Glutamatergic neuron (in vitro differentiated cells): ENCODE measurements at places on chromosomes 13 and 19. TPM values are rescaled to one million over a fixed set of nuclear protein-coding genes. Genes with fewer than 3 reads are reported as not detected.

DNA sequence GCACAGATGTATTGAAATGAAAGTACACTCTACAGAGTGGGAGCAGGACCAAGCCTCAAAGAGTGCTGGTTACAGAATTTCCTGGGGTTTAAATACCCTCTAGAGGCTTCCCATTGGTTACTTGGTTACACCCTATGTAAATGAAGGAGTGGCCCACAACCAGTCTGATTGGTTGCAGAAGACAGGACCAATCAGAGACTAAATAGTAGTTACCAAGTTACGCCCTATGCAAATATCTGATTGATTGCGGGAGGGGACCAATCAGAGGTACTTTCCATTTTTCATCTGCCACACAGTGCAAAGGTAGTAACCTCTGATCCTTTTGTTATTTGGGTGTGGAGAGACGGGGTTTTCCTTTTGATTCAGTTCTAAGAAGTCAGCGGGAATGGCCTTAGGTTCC is 5.5 kb upstream of the ZFP82 start:
- no peak overlapping the region for H3K4me3 ChIP-seq
- no peaks in the 10 kb centered on the region for H3K4me1 ChIP-seq
- peaks cover 11% of the 10 kb centered on the region for H3K36me3 ChIP-seq
- no peak for DNase-seq
- no peak overlapping the region for H3K27ac ChIP-seq
- H3K27me3 ChIP-seq = peaks cover 11% of the 10 kb centered on the region

GRCh38 chr13:33204130-33204927 is 81.2 kb downstream of the STARD13 start:
- peak overlapping the region; percentile 100 for H3K27ac ChIP-seq
- DNase-seq = no peak
- H3K4me1 ChIP-seq = peaks cover 59% of the 10 kb centered on the region
- H3K4me3 ChIP-seq = peak overlapping the region; percentile 99

DNA sequence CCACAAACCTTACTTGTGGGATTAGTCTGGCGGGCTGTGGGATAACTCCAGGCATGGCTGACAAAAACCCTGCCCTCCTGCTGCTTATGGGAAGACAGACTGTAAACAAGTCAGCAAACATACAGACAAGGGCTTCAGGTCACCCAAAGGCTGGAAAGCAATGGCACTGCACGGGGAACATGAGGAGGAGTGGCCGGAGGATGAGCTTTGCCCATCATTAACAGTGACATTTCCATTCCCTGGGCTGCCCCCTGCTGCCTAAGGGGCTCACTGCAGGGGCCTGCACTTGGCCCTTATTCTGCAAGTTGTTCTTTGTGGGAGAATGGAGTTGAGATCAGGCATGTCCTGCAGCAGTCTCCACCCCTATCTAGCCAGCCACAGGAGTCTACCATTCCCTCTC is 91.3 kb downstream of the UQCRFS1 start:
- peaks cover 22% of the 10 kb centered on the region for H3K36me3 ChIP-seq
- H3K27ac ChIP-seq = peak overlapping the region; percentile 99
- peak; percentile 67 for DNase-seq
- H3K27me3 ChIP-seq = peaks cover 22% of the 10 kb centered on the region
- H3K4me3 ChIP-seq = no peak overlapping the region
- peaks cover 31% of the 10 kb centered on the region for H3K4me1 ChIP-seq

DNA sequence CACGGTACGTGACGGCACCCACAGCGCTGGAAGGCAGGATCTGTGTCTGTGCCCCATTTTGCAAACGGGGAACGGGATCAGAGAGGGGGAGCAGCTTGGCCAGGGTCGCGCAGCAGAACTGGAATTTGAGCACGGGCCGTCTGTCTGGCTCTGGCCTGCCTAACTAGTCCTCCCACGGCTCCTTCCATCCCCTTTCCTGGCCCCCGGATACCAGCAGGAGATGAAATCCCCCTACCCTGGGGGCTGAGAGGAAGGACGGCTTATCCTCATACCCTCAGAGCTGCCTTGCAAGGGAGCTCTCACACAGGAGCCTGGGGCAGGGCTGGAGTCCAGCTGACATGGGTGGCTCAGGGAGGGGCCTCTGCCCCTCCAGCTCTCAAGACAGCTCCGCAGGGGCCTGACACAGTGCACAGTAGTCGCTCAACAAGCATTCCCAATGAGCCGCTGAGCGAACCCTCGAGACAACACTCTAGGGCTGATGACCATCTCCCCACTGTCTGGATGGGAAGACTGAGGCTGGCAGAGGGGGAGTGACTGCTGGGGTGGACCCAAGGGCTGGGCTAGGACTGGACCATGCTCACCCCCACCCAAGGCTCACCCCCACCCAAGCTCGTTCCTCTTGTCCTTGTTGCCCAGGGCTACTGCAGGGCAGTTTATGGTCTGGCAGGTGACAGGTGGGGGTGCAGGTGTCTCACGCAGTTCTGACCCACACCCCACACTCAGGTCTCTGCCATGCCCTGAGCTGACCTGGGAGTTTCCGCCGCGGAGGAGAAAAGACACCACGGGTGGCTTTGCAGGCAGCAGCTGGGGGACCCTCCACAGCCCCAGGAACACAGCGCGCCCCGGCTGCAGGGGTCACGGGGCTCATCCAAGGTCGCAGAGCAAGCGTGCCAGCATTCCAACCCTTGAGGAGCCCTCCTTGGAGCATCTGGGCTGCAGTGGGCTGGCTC is 4.0 kb downstream of the ZBTB7A start:
- H3K27ac ChIP-seq = peak overlapping the region; percentile 17
- no peak overlapping the region for H3K4me3 ChIP-seq
- peaks cover 3% of the 10 kb centered on the region for H3K4me1 ChIP-seq
- peaks cover 5% of the 10 kb centered on the region for H3K27me3 ChIP-seq
- no peaks in the 10 kb centered on the region for H3K36me3 ChIP-seq

- no peaks in the 10 kb centered on the region for H3K36me3 ChIP-seq
- H3K27ac ChIP-seq = no peak overlapping the region
- H3K4me3 ChIP-seq = no peak overlapping the region
- DNase-seq = no peak
Observed at GRCh38 chr19:3320853-3321252, 45.5 kb upstream of the NFIC start.

DNA sequence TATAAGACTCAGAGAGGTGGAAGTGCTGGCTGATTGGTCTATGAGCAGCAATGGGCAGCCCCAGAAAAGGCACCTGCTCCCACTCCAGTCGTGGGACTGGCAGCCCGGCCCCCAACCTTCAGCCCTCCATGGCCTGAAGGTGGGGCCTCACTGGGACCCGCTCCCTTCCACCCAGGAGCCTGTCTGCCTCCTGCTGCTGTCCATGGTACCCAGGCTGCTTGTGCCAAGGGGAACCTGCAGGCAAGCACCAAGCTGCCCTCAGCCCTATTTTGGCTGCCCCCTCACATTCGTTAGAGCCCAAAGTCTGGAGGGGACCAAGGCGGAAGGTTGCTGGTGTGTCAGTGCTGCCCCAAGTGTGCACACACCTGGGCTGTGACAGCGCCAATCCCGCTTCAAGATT is 2304.9 kb downstream of the PCDH9 start:
- H3K27me3 ChIP-seq = no peaks in the 10 kb centered on the region
- no peak overlapping the region for H3K4me3 ChIP-seq
- no peaks in the 10 kb centered on the region for H3K4me1 ChIP-seq
- no peaks in the 10 kb centered on the region for H3K36me3 ChIP-seq

DNA sequence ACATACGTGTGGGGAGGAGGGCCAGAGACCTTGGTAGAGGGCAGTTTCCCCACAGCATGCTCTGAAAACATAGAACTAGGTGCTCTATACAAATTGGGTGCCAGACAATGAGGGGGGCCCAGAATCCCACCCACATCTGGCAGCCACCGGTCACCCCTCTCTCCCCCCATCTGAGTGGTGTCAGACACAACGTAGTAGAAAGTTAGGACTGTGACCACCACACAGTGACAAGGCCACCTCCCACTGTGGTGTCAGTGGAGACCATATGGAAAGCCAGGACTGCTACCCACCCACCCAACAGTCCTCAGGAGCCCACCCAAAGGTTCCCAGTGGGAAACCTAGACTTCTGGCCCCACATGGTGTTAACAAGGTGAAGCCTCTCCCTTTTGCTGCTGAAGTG is 2.1 kb upstream of the ATP4B start:
- peaks cover 4% of the 10 kb centered on the region for H3K27me3 ChIP-seq
- DNase-seq = no peak
- H3K4me1 ChIP-seq = no peaks in the 10 kb centered on the region
- H3K4me3 ChIP-seq = no peak overlapping the region
- H3K36me3 ChIP-seq = peaks cover 18% of the 10 kb centered on the region
- no peak overlapping the region for H3K27ac ChIP-seq

GRCh38 chr13:109644069-109644750 is 142.2 kb downstream of the IRS2 start:
- no peak overlapping the region for H3K4me3 ChIP-seq
- H3K27ac ChIP-seq = no peak overlapping the region
- no peaks in the 10 kb centered on the region for H3K27me3 ChIP-seq
- H3K4me1 ChIP-seq = peaks cover 9% of the 10 kb centered on the region

DNA sequence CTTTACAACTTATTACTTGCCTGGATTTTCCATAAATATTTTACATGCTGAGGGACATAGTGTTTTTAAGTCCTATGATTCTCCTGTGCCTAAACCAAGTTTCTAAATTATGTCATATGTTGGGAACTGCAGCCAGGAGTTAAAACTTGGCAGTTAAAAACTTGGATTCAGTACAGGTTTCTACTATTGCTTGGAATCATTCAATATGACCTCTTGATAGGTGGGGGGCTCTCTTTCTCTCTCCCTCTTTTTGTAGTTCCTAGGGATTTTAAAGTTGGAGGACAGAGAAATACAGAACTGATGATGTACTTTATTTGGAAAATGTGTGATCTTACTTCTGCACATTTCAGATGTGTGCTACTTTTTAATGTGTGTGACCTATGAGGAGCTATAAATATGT is 4.7 kb downstream of the CSNK1A1L start:
- H3K27me3 ChIP-seq = no peaks in the 10 kb centered on the region
- no peaks in the 10 kb centered on the region for H3K36me3 ChIP-seq
- H3K4me1 ChIP-seq = no peaks in the 10 kb centered on the region
- no peak for DNase-seq
- no peak overlapping the region for H3K4me3 ChIP-seq

The CYP4F2 gene
- not detected for total RNA-seq

The STOML3 gene
- not detected for total RNA-seq

The RFPL4AL1 gene
- 0.96 TPM for total RNA-seq

The PCCA gene
- total RNA-seq = 66.8 TPM
